Common myeloid progenitor, CD34-positive (primary cell): ENCODE measurements at places on chromosomes 5 and 9.

DNA sequence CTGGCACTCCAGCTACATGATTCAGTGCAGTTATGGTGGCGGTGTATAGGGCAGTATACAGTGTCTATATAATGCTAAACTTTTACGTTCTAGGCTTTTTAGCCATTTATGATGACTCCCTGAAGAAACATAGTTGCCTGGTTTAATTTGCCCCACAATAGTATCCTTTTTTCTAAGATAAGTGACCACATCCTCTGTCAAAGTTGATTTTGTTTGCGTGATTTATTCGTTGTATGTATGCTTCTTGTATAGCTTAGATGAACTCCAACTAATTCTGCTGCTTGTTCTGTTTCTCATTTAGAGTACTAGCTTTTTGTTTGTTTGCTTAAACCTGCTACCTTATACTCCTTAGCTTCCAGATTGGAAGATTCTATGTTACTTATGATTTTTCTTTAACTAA is 83.6 kb downstream of the ERMP1 start:
- peak; percentile 68 for DNase-seq

DNA sequence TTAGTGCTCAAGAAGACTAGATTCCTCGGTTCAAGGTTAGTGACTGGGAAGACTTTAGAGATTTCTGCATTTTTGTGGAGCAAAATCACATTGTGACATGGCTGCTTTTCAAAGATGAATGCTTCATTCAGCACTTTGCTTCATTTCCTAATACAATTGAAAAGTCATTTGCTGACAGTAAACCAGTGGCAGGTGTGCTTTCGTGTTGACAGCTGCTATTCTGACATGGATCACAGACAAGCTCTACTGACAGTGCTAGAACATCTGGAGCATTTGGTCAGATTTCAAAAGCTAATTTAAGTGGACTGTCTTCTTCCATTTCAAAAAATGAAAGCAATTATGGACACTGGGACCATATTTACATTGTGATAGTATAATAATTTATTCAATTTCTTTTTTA is 1060.1 kb downstream of the PTPRD start:
- no peak for DNase-seq

DNA sequence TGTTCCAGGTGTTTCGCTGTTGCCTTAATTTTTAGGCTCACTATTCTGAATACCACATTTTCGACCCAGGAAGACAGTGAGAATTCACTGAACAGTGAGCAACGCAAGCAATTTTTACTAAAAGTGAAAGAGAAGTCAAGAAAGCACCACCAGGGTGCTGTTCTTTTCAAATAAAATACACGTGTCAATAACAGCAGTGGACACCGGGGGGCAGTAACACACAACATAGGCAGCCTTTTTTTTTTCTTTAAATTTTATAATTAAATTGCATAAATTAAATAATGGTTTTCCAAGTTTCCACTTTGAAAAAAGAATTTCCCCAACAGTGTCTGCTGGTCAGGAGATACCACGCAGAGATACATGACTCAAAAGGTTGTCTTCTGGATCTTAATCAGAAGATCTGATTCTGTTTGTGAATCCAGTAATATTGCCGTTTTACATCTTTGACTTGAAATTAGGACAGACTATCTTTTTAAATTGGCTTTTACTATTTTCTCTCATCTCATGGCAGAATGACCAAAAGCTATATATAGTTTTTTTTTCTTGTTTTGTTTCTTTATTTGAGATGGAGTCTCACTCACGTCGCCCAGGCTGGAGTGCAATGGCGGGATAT is 47.1 kb upstream of the SH3GL2 start:
- peak; percentile 71 for DNase-seq

- DNase-seq: peak; percentile 35
These were observed 1.1 kb downstream of the CTNND2 start for GRCh38 chr5:11903121-11903613.

DNA sequence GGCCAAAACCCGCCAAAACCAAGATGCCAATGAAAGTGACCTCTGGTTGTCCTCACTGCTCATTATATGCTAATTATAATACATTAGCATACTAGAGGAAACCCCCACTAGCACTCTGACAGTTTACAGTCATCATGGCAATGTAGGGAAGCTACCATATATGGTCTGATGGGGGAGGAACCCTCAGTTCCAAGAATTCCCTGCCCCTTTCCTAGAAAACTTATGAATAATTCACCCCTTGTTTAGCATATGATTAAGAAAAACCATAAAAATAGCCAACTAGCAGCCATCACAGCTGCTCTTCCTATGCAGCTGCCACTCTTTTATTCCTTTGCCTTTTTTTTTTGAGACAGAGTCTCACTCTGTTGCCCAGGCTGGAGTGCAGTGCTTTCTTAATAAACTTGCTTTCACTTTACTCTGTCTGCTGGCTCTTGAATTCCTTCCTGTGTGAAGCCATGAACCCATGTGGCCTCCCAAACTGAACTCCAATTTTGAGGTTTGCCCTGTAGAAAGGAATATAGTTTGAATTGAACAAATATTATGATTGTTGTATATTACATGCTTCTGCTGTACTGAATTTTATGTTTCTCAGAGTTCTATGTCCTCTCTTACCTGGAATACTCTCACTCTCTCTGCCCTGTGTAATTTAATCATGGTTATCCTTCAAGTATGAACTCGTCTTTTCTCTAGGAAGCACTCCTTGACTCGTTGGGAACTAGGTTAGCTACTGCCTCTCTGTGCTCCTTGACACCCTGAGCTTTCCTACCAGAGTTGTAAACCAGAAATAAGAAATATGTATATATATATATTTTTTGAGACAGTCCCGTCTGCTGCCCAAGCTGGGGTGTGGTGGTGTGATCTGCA is 59.8 kb downstream of the KIAA1958 start:
- no peak for DNase-seq

DNA sequence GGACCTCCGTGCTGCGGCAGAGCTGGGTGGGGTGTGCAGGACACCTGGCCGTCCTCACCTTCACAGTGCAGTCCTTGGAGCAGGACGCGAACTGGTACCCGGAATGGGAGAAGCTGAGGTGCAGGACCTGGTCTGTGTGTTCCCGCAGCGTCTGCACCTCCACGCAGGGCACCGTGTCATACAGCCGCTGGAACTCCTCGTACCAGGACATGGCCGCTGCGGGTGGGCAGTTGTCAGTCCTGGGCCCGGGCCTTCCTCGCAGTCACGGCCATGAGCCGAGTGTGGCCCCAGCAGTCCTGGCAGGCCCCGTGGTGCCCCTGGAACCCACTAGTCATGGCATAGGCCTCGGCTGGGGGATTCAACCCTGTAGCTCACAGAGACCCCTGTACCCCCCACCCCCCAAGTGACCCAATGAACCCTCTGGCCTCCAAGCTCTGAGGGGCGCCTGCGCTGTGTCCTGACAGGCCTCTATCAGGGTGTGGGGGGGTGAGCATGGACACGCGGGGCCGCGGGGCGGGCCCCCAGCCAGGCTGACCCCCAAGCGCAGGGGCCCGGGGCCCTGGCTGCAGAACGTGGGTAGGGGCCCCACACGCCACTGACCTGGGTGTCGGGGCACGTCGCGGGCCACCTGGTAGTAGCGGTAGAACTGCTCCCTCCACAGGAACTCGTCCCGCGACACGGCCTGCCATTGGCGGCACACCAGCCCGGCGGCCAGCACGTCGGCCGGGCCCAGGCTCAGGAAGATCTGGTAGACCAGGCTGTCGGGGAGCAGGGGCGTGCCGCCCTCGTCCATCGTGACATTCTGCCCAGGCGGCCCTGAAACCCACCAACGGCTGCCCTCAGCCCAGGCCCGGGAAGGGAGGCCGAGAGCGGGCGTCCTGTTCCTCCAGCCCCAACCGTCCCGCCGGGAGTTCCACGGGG is 987 bp downstream of the FBXW5 start:
- DNase-seq: peak; percentile 45

DNA sequence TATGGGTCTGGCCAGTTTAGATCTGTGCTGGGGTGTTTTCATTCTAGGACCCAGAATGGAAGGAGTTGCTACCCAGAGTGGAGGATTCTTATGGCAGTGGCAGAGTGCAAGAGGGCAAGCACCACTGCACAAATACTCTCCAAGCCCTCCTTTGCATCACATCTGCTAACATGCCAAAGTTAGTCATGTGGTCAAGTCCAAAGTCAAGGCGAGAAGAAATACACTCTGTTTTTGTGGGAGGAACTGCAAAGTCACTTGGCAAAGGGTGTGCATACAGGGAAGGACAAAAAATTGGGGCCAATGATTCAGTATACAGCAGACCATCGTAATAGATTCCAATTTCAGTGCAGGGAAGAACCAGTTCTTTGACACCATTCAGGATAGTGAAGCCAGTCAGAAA is 43.9 kb upstream of the HMGCS1 start:
- DNase-seq: no peak

DNA sequence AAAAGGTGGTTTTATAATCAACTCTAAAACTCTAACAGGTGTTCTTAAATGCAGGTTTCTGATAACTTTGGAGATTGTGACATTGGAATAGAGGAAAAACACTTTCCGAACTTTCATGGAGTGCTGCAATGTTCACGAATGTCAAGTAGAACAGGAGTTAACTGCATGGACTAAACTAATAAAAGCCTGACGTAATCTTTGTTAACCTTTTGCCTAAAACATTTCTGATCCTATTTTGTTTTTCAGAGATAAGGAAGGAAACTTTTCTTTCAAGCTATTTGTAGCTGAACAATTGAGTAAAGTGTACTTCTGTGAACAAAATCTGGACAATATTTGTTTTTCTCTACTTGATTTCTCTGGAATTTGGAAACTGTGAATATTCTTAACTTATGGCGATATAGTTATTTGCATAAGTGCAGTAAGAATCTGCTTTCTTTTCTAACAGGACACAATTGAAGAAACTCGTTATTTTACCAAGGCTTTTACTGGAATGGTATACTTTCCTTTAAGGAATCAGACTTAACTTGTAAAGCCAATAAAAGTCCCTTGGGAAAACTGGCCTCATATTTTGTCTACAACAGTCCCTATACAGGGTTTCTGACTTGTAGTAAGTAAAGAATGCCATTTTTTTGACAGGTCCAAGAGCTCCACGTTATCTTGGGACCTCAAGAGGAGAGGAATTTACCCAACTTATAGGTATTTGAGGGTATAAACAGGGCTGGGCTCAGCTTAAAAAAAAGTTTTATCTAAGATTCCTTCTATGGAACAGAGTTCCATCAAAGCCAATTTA is 154.7 kb downstream of the NXNL2 start:
- DNase-seq: no peak

DNA sequence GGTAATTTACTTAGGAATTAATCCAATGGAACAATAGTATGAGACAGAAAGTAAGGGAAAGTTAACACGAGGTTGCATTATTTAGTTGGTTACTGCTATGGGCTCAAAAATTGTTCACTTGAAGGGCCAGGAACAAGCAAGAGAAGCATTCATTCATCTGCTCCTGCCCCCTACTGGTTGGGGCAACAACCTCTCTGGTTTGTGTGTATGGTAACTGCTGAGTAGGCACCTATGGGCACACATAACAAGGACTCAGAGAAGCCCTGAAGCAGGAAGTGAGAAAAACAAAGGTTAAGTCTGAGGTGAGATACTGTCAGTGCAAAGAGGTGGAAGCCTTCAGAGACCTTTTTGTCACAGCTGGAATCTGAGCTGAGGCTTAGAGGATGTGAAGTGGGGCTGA is 34.4 kb upstream of the RANBP6 start:
- peak; percentile 63 for DNase-seq

GRCh38 chr9:86812616-86813015 is 134.7 kb downstream of the GAS1 start:
- no peak for DNase-seq

GRCh38 chr9:69131682-69132081 is 42.4 kb upstream of the TJP2 start:
- no peak for DNase-seq

GRCh38 chr9:131277910-131278701 is 1.8 kb upstream of the FAM78A start:
- peak; percentile 84 for DNase-seq

DNA sequence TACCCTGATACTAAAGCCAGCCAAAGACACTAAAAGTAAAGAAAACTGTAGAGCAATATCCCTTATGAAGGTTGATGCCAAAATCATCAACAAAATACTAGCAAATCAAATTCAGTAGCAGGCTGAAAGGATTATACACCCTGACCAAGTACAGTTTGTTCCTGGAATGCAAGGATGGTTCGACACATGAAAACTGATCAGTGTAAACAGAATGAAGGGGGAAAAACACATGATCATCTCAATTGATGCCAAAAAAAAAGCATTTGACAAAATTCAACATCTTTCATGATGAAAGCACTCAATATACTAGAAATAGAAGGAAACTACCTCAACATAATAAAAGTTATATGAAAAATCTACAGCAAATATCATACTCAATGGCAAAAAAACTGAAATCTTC is 43.5 kb upstream of the LRRC14B start:
- DNase-seq: peak; percentile 13

DNA sequence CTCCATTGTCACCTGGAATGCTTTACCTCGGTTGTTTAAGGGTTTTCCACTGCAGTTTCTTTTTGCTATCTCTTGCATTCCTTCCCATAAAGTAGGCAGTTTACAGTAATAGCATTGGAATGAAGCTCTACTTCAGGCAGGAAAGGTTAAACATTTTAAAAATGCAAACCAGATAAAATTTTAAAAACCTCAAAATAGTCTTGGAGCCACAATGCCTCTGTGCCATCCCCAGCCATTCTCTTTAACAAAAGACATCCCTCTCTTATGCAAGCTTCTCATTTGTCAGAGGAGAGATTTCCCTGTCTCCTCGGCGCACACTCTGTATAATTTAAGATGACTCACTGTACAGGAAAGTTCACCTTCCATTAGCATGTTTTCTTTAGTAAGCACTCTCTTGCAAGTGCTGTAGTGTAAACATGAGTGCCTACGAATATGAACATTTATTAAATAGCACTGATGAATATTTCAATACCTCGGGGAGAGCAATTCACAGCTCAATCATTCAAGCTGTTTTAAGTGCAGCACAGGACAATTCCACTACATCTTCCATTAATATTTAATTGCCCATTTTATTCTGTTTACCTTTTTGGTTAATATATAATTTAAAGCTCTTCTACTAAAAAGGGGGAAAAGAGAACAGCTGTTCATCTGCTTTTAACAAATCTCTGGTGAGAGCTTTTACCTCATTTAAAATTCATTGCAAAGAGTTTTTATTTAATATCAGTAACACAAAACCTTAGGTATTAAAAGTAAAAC is 343.6 kb downstream of the SPATA31D1 start:
- DNase-seq: no peak

DNA sequence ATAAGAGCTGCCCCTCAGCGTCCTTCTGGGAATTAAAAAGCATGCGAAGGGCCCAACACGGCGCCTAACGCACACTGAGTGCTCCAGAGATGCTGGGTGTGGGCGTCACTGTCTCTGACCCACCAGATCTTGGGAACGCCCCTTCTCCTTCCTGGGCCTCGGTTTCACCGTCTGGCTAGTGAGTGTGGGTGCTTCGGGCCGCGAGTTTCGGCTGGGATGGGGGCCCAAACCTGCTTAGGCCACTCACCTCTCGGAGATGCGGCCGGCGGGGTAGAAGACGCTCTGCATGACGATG is 3.7 kb downstream of the PIP5KL1 start:
- DNase-seq: no peak
